Femur (tissue), 1 donor: ENCODE measurements at places on chromosomes 6 and 20.
A peak's percentile ranks its signal among the peaks of the same experiment; 100 is the strongest.

- no peak for DNase-seq
These were observed 577 bp upstream of the C6orf141 start for GRCh38 chr6:49549691-49550491.

GRCh38 chr6:165227644-165228329, 81.6 kb downstream of the C6orf118 start:
- no peak for DNase-seq

DNA sequence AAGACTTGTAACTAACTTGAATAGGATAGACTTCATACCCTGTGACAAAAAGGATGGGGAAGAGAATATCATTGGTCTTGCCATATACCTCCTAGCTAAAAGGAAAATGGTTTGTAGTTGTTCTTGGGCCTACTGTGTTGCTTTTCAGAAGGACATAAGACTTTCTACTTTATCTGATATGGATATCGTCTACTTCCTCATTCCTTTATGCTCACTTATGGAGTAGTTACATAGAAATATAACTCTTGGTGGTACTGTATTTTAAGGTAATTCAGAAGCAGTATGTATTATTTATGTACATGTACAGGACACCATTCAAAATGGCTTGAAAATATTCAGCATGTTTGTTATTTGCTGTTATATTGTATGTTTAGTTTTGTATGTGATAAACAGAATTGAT, 8.0 kb downstream of the FAM217B start:
- no peak for DNase-seq

GRCh38 chr6:139640448-139640847, 266.0 kb upstream of the CITED2 start:
- DNase-seq, result no peak

DNA sequence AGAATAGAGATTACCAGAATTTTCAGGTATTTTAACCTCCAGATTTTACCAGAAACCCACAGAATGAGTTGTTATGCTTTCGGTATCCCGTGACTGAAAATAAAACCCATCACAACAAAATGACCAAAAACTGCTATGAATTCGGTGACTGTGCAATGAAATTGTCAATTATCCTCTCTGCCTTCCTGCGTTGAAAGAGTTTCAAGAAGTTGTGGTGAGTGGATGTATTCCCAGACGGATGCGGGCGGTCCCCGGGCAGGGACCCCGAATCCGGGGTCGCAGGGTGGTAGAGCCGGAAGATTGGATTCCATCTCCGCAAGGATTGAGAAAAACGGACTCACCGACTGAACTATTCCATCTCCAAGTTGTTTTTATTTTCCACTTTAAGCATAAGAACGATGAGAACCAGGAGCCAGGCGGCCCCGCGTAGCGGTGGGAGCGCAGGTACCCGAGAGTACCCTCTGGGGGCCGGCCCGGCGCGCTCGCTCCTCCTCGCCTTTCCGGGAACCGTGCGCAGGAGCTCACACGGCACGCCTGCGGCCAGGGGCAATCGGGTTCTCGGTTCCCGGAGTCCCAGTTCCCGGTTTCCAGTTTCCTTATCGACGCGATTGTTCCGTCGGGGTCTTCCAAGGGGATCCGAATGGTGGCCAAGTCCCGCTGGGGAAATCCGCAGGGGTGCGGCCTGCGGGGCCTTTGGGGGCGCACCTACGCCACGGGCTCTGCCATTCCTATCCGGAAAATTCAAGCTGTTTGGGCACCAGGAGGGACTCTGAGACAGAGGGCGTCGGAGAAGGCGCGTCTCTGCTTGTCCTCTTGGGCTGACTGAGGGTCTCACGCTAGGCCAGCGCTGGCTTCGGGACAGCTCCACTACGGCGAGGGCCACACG, 104.9 kb upstream of the PRDM1 start:
- peak; percentile 30 for DNase-seq

DNA sequence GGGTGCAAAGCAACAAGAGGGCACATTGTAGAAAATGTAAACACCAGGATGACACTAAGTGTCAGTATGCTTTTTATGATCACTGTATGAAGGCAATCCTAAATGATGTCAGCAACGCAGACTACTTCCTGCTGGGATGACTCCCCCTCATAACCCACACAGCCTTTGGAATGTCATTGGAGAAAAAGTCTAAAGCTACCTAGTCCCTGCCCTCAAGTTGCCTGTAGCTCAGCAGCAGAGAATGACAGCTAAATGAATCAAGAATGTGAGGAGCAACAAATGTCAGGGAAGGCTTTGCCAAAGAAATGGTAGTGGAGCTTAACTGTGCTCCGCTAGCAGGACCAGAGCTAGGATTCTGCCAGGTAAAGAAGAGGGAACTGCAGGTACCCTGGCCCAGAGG, 555.6 kb downstream of the CD83 start:
- no peak for DNase-seq
